Esophagus muscularis mucosa (tissue), 4 donors: ENCODE measurements at places on chromosomes 6 and 20. TPM values are rescaled to one million over a fixed set of nuclear protein-coding genes. Genes with fewer than 3 reads are reported as not detected.

The ASXL1 gene
- 56.5 TPM for total RNA-seq

The ANKRD66 gene
- not detected for total RNA-seq

The MDFI gene
- 3.0 TPM for total RNA-seq

The PDE7B gene
- 15.4 TPM for total RNA-seq

The CSE1L gene
- 39.0 TPM for total RNA-seq

The SERPINB6 gene
- total RNA-seq, result 125 TPM

The CFB gene
- total RNA-seq, result 28.7 TPM

The POU3F2 gene
- not detected for total RNA-seq

The LRRC1 gene
- total RNA-seq, result 10.4 TPM

The SLC32A1 gene
- not detected for total RNA-seq

The MUC22 gene
- not detected for total RNA-seq

The C6orf52 gene
- not detected for total RNA-seq

The PTCHD4 gene
- 1.7 TPM for total RNA-seq

The SLC52A3 gene
- total RNA-seq, result 1.7 TPM

The SLC17A1 gene
- total RNA-seq, result not detected

The CRISP2 gene
- not detected for total RNA-seq

The C4A gene
- total RNA-seq, result 31.6 TPM

The STMN3 gene
- total RNA-seq, result 13.3 TPM

The PBOV1 gene
- total RNA-seq, result not detected

The TSHZ2 gene
- total RNA-seq, result 15.0 TPM

The PXT1 gene
- not detected for total RNA-seq

The TNNC2 gene
- total RNA-seq, result 2.1 TPM

The RNF217 gene
- total RNA-seq, result 20.0 TPM

The PDSS2 gene
- total RNA-seq, result 8.8 TPM

The MUC21 gene
- not detected for total RNA-seq

The GTSF1L gene
- total RNA-seq, result not detected

The CGA gene
- not detected for total RNA-seq

The TXLNB gene
- total RNA-seq, result 3.5 TPM

The FOXF2 gene
- 66.6 TPM for total RNA-seq
